GM19239 (cell line): ENCODE measurements at places on chromosomes 2 and 18.

- DNase-seq, result no peak
Observed at GRCh38 chr2:102239344-102239743, 52.5 kb downstream of the IL1RL2 start.

GRCh38 chr2:239954166-239955086 is 70.7 kb downstream of the NDUFA10 start:
- no peak for DNase-seq

- no peak for DNase-seq
Observed at GRCh38 chr2:55838653-55839052, 84.9 kb downstream of the EFEMP1 start.

GRCh38 chr2:24820598-24821432 is 27.6 kb downstream of the CENPO start:
- no peak for DNase-seq

DNA sequence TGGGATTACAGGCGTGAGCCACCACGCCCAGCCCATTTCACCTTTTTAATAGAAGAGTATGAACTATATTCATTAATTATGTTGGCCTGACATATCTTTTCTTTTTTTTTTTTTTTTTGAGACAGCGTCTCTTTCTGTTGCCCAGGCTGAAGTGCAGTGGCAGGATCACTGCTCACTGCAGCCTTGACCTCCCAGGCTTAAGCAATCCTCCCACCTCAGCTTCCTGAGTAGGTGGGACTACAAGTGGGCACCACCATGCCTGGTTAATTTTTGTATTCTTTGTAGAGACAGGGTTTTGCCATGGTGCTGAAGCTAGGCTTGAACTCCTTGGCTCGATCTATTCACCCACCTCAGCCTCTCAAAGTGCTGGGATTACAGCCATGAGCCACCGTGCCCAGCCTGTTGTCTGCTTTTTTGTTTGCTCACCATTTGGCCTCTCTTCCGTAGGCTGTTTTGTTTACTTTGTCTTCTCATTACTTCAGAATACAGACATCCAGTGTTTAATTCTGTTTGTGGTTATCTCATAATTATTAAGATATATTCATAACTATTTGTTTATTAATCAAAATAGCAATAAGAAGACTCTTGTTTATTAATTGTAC is 16.3 kb upstream of the CDH2 start:
- DNase-seq, result no peak
